SK-N-MC (cell line): ENCODE measurements at places on chromosomes 12 and 14.
A peak's percentile ranks its signal among the peaks of the same experiment; 100 is the strongest.

DNA sequence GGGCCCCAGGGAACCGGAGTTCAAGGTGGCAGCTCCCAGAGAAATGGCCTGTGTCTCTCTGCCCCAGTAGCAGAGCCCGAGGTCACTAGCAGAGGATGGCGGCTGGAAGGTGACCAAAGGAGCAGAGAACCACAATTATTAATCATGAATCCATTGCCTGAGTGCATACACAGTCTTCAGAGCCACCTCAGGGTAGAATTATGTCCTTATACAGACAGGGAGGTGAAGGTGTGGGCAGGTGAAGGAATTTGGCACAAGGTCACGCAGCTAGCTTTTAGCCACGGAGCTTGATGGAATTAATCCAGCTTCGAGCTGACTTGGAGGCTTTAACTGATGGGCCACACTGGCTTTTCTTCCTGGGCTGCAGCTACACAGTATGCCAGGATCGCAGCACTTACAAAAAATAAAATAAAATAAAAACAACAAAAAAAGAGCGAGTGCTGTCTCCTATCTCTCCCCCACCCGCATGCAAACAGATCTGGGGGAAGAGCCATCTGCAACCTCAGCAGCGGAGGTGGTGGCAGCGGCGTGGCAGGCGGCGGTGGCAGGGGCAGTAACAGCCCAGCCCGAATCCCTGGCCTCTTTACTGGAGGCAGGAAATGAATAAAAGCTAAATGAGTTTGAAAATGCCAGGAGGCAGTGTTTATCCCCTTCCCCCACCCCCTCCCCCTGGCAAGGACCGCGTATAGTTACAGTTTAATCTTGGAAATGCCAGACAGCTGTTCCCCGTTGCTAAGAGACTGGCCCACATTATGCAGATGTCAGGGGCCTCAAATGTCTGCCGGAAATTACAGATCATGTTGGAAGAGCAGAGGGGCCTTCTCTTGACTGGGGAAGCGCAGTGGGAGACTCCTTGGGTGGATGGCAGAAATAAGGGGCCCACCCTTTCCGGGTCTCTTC is 93.5 kb downstream of the LRRC74A start:
- peak; percentile 99 for DNase-seq

DNA sequence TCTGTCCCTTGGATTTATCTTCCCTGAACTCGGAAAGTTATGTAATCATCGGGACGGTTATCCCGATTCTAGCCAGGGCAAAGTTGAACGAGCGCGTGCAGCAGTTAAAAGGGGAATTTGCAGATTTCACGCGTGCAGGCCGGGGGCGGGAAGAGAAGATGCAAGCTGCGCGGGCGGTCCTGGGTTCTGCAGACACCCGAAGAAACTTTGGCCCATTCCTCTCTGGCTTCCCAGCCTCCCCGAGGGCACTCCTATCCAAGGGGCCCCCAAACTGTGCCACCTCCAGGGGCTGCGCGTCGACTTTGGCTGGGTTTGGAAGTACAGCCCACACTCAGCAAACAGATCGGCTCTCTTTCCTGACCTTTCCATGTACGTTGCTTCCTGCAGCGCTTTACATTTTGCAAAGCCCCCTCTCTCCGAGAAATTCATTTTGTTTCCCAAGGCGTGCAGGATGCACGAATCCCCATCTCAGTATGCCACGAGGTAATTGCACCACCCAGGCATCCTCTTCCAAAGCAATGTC is 941 bp upstream of the PPP1CC start:
- no peak for DNase-seq

- DNase-seq: no peak
These were observed 550.9 kb downstream of the BCL11B start for GRCh38 chr14:98721061-98721460.

GRCh38 chr12:112161711-112162110 is 36.4 kb downstream of the TRAFD1 start:
- DNase-seq: no peak

- no peak for DNase-seq
These were observed 108.6 kb downstream of the SAMD4A start for GRCh38 chr14:54675236-54676128.

DNA sequence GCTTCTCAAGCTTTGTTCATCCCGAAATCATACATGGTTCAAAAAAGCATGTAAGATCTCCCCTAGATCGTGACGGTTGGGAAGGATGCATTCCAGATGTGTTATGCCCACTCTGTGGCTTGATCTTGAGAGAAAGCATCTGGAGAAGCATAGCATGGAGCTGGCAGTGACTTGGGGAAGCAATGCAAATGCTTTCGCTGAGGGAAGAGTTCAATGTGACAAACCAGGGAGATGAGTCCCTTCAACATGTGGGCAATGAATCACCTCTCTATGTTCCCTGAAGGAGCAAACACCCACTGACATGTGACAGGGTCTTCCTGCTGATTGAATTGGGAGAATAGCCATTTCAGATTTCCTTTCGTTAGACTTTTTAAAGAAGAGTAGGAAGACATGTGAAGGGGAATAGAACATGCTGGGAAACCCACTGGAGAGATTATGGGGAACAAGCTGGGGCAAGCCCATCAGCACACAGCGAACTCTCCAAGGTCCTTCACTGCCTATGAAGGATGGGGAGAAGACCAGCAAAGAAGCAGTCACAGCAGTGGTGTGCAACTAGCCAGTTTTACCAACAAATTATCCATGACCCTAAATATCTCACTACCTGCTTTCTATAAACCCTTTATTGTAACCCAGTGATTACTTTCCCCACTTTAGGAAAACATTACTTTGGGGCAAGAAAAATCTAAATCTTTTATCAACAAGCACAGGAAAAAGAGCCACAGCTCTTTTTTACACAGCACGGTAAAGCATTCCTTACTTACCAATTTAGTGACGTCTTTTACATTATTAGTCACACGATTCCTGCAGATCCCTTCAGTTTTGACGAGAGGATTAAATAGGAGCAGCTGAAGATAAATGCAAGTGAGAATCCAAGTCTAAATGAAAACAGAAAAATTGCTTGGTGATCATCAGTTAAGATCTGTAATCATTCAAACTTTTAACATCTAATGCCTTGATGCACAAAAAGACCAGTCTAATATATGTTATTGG is 35.0 kb downstream of the KITLG start:
- DNase-seq: no peak

DNA sequence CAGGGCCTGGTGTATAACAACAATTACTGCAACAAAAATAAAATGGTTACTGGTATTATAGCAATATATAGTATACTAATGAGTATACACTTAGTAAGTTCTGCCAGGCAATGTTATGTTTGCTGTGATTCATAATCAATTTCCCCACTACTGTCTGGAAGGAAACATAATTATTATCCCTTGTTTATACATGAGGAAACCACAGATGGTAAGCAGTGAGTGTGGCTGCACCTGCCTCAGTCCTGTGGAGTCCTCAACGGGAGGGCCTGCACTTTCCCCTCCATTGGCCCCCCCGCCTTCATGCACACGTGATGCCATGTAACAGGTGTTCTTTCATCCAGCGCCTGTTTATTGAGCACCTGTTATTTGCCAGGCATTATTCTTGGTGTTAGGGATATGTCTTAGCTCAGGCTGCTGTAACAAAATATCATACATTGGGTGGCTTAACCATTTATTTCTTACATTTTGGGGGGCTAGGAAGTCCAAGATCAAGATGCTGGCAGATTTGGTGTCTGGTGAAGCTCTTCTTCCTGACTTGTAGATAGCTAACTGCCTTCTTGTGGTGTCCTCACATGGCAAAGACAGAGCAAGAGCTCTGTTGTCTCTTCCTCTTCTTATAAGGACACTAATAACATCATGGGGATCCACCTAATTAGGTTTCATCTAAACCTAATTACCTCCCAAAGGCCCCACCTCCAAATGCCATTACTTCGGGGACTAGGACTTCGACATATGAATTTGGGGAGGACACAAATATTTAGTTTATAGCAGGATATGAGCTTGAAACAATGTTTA is 59.5 kb upstream of the CHGA start:
- no peak for DNase-seq

DNA sequence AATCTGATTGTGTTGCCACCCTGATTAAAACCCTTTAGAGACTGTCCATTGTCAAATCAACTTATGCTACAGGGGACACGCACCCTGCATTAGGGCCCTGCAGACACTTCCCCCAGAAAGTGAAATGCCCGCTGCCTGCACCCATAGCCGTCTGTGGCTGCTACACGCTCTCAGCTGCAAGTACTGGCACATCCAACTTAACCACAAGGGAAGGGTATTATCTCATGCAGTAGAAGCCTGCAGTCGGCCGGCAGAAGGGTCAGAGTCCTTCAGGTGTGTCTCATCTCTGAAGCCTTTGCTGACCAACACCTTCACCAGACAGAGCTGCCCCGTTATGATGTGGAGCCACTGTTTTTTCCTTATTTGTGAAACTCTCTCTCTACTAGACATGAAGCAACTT is 20.8 kb downstream of the CFAP251 start:
- no peak for DNase-seq

GRCh38 chr14:100655741-100656085 is 68.5 kb upstream of the BEGAIN start:
- no peak for DNase-seq

- no peak for DNase-seq
These were observed 8.4 kb downstream of the RPL6 start for GRCh38 chr12:112401054-112401453.

- DNase-seq: no peak
These were observed 394.6 kb downstream of the C12orf75 start for GRCh38 chr12:105725054-105725453.

GRCh38 chr12:107488666-107489065 is 196.9 kb upstream of the PWP1 start:
- no peak for DNase-seq

DNA sequence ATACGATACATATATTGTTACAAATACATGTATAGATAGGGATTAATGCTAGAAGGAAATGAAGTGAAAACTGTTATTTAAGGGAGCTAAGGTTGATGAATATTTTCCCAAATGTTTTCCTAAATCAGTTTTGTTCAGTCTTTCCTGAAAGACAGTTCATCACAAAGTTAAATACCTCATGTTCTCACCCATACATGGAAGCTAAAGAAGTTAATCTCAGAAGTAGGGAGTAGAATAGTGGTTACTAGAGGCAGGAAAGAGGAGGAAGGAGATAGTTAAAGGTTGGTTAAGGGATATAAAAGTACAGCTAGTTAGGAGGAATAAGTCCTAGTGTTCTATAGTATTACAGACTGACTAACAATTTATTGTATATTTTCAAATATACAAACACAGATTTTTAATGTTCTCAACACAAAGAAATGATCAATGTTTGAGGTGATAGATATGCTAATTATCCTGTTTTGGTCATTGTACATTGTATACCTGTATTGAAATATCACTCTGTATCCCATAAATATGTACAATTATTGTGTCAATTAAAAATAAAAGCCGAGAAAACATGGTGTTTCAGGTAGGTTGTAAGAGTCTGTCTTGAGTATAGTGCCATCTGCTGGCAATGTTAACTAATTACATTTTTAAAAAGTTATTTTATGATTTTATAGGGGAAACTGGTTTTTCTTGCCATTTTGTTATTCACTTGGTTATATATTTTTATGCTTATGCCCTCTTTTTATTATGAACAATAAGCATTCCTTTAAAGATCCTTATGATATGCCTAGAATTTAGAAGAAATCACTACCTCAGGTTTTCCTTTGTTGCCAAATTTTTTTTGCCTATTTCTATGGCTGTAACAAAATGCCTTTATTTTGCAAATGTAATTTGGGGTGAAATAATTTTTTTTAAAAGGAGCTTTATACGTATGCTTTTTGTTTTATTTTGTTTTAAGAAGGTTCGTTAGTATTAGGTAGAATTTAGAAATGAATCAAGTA is 26.9 kb downstream of the ZDHHC17 start:
- peak; percentile 3 for DNase-seq

DNA sequence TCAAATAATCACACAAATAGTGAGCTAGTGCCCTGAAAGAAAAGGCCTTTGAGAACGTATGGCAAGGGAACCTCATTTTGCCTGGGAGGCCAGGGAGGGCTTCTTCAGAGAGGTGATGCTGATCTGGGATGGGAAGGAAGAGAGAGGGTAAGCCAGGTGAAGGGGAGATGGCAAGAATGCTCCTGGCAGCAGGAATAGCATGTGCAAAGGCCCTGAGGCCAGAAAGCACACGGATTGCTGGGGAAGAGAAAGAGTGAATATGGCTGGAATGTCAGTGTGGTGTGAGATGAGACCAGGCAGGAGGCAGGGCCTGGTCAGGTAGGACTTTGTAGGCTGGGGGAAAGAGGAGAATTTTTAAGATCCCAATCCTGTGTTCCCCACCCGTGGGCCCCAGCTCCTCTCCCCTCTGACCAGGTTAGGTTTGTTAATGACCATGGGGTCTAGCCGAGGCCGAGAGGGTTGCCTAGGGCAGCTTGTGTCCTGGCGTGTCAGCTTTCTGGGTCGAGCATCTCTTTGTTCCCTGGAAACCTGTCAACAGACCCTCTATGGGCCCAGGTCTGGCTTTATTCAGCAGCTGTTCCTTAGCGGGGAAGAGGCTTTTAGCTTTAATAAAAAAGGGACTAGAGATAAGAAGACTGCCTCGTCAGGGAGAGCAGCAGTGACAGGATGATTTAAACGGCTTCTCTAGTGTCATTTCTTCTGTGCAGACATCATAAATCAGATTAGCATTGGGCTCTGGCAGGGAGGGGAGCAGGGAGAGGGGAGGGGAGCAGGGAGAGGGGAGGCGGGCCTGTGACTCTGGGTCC is 123.4 kb downstream of the ADCK1 start:
- DNase-seq: no peak

DNA sequence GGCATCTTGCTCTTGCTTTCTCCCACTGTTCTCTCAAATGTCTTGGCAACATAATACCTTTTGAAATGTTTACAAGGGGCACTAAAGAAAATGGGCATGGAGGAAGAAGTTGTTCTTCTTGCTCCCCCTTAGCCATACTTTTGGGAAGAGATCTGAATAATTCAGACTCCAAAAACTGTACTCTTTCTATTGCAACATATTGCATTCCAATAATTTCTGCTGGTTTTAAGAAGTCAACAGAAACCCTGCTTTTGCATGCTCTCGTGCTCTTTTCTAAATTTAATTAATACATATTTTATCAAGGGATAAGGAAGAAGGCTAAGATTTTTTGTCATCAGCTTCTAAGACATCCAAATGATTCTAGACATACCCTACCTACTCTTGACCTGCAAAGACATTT is 409.9 kb upstream of the SOX5 start:
- no peak for DNase-seq

- no peak for DNase-seq
These were observed 484 bp downstream of the MIS18BP1 start for GRCh38 chr14:45252366-45253069.

GRCh38 chr12:54858562-54858961 is 4.2 kb downstream of the MUCL1 start:
- DNase-seq: no peak

GRCh38 chr12:25001311-25001710 is 52.4 kb upstream of the BCAT1 start:
- no peak for DNase-seq

GRCh38 chr14:64844272-64844671 is 35.4 kb downstream of the SPTB start:
- no peak for DNase-seq

DNA sequence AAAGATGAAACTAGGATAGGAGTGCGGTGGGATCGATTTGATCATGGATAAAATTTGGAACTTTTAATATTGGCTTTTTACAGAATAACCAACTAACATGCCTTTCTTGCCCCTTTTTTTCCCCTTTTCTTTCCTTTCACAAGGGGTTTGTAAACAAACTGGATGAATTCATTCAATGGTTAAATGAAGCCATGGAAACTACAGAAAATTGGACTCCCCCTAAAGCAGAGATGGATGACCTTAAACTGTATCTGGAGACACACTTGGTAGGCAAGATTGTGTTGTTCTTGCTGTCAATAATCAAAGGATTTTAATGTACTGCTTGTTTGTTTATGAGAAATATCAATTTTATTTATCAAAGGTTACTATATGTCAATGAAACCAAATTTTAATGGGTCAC is 247.9 kb downstream of the AKAP6 start:
- no peak for DNase-seq
